ENCODE measurements at places on chromosomes 12 and 14.

- no peak for DNase-seq
These were observed 27.9 kb upstream of the CTDSP2 start for GRCh38 chr12:57874166-57875108.

DNA sequence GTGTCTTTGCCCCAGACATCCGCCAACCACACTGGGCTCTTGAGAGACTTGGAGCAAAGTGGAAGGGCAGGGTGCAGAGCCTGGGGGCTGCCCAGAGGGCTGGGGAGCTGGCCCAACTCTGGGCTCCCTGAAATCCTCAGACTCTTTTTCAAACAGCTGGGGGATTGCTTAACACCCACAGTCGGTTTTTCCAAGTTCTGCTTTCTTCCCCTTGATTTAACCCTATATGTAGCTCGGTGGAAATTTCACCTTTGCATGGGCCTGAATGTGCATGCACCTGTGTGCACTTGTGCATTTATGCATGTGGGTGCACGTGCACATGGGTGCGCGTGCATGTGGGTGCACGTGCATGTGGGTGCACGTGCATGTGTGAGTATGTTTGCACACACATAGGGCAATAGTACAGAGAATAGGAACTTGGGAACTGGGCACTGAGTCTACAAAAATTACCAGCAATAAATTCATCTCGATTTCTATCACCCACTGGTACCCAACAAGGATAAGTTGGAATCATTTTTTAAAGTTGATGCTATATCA, 52.3 kb upstream of the RFLNA start:
- DNase-seq, result no peak

DNA sequence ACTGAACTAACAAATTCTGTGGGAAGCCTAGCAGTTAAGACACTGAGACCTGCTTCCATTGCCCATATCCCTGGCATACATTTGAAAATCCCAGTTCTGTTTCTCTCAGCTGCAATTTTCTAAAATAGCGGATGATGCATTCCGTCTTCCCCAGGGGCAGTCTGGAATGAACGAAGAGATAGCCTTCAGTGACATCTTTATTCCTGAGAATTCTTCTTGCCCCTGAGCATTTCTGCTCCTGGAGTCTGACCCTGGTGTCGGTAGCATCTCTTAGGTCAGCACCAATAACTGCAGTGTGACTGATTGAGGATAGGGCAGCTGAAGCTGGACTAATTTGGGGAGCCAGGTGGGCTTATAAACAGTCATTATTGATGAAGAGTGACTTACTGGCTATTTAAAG, 552.5 kb downstream of the DIO2 start:
- DNase-seq, result no peak

GRCh38 chr12:53074999-53075370, 4.2 kb downstream of the SPRYD3 start:
- no peak for DNase-seq

Data from vagina (tissue), 2 donors.